Stimulated activated CD8-positive, alpha-beta memory T cell treated with anti-CD3 and anti-CD28 coated beads, Interleukin-15, amount 100 ng/mL, for 4 hours (primary cell): ENCODE measurements at places on chromosomes 7 and 10.

- no peak for DNase-seq
Observed at GRCh38 chr7:106658316-106659165, 2.4 kb downstream of the CCDC71L start.

DNA sequence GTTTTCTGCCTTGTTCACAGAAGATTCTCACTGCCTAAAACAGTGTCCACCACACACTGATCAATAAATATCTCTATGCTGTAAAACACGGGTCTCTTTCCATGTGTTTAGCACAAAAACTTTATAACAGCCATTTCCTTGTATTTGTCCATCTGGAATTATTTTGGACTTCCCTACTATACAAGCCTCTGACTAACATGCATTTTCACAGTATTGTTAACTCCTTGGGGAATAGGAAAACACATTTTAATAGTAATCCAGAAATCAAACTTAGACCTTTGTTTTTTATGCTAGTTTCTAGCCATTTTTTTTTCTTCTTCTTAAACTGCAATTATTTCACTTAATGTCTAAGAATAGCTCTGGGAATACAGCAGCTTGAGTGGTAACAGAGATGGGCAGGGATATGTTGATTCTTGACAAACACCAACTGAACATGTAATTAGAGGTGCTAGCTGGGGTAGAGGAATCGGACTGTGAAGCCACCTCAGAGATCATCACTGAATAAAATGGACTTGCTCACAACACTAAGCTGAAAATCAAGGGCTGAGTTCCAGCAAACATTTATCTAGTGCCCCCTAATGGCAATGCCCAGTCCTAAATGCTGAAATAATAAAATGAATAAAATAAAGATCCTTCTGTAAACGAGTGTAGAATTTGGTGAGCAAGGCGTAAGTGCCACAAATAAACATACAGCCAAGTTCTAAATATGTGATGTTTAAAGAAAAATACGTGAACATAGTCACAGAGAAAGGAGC is 593.1 kb downstream of the SORCS1 start:
- no peak for DNase-seq

DNA sequence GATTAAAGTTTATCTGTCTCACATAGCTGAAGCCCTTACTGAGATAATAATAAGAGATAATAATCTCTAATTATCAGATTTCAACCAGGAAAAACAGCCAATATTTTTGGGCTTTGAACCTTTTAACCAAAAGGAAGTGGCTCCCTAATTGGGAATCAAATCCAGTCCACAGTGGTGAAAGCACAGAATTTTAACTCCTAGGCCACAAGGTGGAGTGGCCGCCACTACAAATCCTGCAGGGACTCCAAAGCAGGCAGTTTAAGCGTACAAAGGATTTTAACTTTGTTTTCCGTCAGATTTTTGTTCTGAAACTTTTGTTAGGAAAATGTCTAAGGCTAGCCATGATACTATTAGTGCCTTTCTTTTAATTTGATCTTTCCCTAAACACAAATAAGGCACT is 99.6 kb upstream of the CCNY start:
- DNase-seq, result no peak

- DNase-seq, result no peak
Observed at GRCh38 chr7:108409146-108409545, 47.1 kb downstream of the NRCAM start.

DNA sequence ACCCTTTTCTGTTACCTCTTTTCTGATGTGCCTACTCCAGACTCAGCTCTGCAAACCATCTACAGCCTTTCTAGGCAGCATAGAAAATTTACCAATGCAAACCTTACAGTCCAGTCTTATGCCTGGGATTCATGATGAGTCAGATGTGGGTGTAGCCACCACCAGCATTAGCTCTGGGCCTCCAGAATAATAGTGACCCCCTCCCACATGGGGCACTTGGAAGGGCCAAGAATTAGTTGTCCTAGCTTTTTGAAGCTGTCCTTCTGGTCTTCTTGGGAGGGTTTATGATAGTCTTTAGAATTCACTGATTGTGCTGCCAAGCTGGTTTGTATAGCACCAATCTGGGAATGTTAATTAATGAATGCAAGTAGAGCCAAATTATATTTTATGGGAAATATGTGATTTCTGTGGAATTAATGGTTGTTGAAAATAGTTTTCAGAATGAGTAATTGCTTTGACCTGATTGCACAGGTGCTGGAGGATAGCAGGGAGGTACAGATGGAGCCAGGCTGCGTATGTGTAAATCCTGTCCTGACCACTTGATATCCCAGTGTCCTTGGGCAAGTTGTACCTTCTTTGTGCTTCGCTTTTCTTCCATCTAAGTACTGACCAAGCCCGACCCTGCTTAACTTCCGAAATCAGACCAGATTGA is 94.8 kb downstream of the CPED1 start:
- DNase-seq, result no peak

GRCh38 chr10:11373717-11374171 is 237.7 kb downstream of the USP6NL start:
- DNase-seq, result no peak

DNA sequence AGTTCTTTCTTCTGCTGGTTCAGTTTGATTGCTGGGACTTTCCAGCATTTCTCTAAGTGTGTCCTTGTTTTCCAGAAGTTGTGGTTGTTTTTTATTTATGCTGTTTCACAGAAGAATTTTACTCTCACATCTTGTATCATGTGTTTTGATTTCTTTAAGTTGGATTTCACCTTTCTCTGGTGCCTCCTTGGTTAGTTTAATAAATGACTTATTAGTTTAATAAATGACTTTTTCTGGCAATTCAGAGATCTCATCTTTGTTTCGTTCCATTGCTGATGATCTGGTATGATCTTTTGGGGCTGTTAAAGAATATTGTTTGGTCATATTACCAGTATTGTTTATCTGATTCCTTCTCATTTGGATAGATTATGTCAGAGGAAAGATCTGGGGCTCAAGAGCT is 59.8 kb upstream of the CYP2C9 start:
- DNase-seq, result no peak
